ENCODE measurements at places on chromosomes 13 and 19.

GRCh38 chr13:97938706-97939475 lies 14.6 kb upstream of the IPO5 start:
- DNase-seq, result no peak

DNA sequence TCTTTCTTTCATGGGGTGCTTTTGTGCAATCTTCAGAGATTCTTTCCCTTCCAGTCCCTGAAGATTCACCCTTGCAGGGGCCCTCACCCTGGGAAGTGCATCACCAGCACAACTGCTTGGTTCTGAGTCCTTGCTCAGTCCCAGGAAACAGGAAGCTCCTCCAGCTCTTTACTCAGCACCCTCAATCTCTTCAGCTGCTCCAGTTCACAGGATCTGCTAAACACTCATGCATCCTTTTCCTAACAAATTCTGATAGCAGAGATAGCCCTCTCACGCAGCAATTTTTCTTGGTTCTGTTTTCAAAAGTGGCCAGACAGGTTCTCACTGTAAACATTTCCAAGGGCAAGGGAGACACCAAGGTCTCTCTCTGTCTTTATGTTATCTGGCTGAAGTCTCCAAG lies 823.1 kb downstream of the LIG4 start:
- no peak for DNase-seq

DNA sequence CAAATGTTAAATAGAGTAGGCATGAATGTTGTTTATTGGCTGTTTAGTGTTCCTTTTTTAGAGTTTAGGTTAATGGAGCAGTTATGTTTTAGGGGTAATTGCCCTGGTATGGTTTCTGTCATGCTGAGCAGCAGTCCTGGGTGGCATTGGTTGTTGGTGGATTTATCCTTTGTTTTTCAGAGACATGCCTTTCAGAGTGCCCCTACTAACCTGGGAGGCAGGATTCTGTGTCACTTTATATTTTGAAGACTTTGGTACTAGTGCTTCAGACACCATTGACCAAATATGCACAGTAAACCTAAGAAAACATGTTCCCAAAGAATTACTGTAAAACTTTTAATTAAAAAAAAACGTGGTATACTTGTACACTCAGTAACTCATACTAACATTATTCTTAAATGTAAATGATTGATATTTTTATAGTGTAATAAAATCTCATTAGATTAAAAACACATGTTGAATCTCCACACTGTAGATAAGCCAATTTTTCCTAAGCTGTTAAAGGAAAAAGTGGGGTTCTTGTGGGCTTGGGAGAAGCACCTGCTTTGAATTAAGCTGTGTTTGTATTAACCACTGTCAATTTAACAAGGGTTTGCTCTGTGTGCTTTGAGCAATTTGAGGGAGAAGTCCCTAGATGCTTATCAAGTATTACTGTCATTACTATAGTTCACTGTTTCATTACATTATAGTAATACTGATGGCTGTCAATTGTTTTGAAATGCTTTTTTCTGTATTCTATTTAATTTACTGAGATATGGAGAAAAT lies 133.2 kb downstream of the LMO7 start:
- DNase-seq, result no peak

- no peak for DNase-seq
These were observed 11.2 kb downstream of the BCAT2 start for GRCh38 chr19:48799358-48800300.

DNA sequence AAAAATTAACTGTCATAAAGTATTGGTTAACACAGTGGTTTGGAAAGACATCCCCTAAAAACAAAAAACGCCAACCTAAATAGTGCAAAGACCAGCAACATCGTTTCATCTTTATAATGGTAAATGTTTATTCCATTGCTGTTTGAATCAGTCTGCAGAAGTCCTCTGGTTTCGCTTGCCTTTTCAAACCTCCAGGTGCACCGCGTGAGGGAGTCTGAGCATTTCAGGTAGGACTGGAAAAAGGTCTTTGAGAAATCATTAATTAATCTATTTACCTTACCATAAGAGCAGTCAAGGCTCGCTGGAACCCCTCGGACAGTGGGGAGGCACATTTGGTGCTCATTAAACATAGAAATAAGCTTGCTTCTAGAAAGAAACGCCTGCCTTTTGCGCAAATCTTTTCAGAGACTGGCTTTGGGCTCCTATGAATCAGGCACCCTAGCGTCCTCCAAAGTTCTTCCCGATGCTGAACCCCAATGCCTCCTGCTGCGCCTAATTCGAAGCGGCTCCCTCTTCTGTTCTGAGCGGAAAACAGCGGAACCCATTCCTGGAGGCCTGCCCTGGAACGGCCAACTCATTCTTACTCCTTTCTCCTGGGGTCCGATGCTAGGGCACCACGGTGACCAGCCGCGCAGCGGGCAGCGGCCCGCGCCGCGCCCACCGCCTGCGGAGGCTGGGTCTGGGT lies 951 bp upstream of the MTUS2 start:
- DNase-seq, result no peak

- DNase-seq, result no peak
These were observed 165.5 kb upstream of the KLF12 start for GRCh38 chr13:74299721-74300120.

- no peak for DNase-seq
These were observed 8.5 kb upstream of the PROZ start for GRCh38 chr13:113149711-113150549.

GRCh38 chr13:22592515-22592914 lies 588.3 kb upstream of the SGCG start:
- no peak for DNase-seq

GRCh38 chr19:47215581-47215980 lies 15.4 kb downstream of the BBC3 start:
- DNase-seq, result no peak

- DNase-seq, result no peak
These were observed 5.3 kb downstream of the MISP start for GRCh38 chr19:756236-756635.

- no peak for DNase-seq
These were observed 1236.8 kb upstream of the SPRY2 start for GRCh38 chr13:81577601-81578195.

DNA sequence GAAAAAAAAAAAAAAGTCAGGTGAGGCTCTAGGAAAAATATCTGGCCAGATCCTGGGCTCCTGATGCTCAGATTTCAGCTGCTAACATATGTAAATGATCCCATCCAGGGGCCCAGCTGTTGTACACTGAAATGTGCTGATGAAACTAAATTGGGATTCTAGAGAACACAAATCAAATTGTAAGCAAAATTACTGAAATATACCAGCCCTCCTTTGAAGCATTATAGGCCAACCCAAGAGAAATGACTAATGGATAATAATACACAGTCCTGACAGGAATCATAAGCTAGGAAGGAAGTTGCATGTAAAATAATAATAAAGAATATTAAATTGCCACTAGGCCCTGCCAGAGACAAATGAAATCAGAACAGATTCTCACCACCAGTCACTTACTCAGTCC lies 17.8 kb downstream of the KCTD12 start:
- no peak for DNase-seq

DNA sequence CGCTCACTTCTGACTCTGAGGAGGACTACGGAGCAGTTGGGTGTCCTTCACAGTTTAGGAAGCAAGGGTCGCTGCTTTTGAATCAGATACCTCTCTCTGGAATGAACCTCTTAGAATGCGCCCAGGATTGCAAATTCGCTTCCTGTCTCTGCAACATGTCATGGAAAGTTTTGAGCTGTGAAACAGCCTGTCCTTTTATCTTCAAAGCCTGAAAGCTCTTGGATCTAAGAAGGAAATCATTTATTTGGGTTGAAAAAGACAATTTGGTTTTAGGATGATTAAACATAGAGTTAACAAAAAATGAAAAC lies 134.1 kb downstream of the KATNAL1 start:
- no peak for DNase-seq

GRCh38 chr19:51568456-51568855 lies 2.6 kb upstream of the ZNF175 start:
- no peak for DNase-seq

- DNase-seq, result no peak
These were observed 33.0 kb downstream of the GPR12 start for GRCh38 chr13:26727633-26728032.

- DNase-seq, result no peak
These were observed 153.5 kb upstream of the ZNF507 start for GRCh38 chr19:32191921-32192320.

- DNase-seq, result no peak
These were observed 327.6 kb upstream of the PCDH9 start for GRCh38 chr13:67557642-67558241.

- DNase-seq, result no peak
These were observed 541.8 kb upstream of the SLC10A2 start for GRCh38 chr13:103607995-103608394.

- no peak for DNase-seq
These were observed 14.0 kb downstream of the NKPD1 start for GRCh38 chr19:45146741-45147205.

- DNase-seq, result peak; percentile 64
These were observed 8.0 kb downstream of the RGCC start for GRCh38 chr13:41465241-41465847.

DNA sequence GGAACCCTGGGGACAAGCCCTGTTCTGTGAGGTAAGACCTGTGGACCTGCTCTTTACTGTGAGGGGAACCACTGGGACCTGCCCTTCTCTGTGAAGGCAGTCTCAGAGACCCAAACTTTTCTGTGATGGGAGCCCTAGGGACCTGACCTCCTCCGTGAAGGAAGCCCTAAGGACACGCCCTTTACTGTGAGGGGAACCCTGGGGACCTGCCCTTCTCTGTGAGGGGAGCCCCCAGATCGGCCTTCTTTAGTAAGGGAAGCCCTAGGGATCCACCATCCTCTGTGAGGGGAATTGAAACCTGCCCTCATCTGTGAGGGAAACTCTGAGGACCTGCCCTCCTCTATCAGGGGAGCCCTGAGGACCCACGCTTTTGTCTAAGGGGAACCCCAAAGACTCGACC lies 343.5 kb downstream of the UQCRFS1 start:
- no peak for DNase-seq

DNA sequence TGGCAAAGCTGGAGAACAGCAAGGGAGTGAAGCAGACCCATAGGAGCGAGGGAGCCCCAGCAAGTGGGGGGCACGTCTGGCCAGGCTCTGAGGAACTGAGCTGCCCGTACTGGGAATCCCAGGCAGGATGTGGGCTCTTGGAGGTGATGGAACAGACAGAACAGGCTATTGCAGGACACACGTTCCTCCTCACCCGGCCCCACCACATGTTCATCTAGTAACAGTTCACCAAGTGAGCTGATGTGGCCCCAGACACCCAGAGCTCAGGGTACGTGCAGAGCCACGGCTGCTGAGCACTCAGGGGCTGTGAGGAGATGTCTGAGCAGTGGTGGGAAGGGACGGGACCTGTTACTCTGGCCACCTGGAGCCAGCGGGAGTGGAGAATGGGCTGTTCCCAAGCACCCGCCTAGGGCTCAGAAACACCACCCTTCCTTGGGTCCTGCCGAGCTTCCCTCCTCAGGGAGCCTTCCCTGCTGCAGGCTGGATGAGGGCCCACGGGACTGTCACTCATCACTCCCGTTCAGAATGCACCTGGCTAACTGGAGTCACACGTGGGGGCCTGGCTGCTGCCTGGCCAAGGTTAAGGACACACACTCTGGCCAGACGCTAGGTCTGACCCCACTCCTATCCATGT lies 18.4 kb downstream of the ELL start:
- DNase-seq, result no peak

DNA sequence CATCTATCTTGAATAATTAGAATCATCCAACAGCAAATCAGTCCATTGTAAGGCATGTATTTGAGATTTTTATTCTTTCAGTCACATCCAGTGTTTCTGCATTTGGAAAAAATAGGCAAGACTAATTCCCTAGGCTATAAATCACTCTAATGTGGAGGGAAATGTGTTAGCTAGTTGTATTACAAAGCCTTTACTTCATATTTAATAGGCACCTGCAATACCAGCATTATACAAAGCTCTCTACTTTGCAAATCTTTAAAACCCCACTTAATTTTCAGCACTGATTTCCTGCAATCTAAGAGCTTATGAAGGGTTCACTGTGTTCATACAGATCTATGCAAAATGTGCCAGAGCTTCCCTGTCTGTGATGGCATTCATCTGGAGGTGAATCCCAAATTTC lies 12.3 kb downstream of the PCDH9 start:
- DNase-seq, result no peak

GRCh38 chr13:100436099-100436498 lies 152.5 kb downstream of the GGACT start:
- DNase-seq, result no peak

GRCh38 chr13:111370570-111371535 lies 50.4 kb downstream of the TEX29 start:
- no peak for DNase-seq

- DNase-seq, result no peak
These were observed 416.8 kb upstream of the SPRY2 start for GRCh38 chr13:80757694-80758093.

DNA sequence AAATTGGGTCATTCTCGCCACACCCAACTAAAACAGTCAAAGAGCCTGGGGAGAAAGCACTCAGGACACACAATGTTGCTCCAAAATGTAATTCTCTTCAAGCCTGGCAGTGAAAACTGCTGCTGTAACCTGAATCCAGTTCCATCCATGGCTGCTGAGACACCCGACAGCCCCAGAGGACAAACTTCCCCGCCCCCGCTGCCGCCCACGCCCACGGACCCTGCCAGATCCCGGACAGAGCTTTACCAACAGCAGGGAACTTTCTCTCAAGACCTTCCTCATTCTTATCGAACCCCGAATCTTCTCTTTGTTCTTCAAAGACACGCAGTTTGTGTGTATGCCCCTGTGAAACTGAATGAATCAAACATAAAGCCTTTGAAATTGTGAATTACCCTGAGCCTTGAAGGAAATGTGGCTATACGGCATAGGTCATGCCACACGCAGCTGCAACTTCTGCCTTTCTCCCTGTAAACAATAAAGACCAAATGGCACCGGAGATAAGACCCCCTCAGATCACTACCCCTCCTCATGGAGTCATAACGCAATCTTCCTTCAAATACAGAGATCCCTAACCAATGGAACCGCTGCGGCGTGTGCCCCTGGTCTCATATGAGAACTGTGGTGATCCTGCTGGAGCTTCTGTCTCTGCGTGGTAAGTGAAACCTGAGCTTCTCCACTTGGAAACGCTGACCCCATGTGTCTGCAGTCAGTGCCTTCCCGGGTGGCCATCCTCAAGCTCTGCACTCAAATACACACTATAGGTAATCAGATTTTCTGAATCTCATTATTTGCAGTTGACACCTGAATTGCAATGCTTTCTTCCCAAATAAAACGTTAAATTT lies 4.8 kb upstream of the LAMP1 start:
- DNase-seq, result no peak

GRCh38 chr13:76741046-76741445 lies 145.2 kb downstream of the KCTD12 start:
- DNase-seq, result no peak

GRCh38 chr13:74128156-74128767 lies 5.9 kb downstream of the KLF12 start:
- no peak for DNase-seq
